RPMI7951 (cell line): ENCODE measurements at places on chromosomes 5 and 9. TPM values are rescaled to one million over a fixed set of nuclear protein-coding genes. Genes with fewer than 3 reads are reported as not detected.

DNA sequence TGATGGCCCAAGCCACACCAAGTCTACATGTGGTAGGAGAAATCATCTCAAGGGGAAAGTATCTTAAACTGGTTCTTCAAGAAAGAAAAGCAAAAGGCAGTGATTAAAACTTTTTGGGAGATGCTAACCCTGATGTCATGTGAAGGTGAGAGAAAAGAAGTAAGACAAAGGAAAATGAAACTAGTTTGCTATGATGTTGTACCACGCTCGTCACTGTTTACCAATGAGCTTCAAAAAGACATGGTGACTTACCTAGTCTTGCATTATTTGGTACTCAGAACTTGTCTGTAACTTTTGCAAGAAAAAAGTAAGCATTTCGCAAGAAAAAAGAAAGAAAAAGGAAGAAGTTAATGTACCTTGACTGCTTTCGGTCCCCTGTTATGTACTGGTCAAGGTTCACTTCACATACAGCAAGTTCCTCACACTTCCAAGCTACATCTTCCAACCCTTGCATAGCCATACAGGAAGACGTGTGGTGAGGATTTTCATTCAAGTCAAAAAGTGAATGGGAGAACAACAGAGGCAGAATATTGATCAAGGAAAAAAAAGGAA, 739.3 kb downstream of the NR2F1-AS1 start:
- DNase-seq = no peak

- no peak for DNase-seq
Measured at GRCh38 chr9:111891910-111892499, 4.6 kb upstream of the UGCG start.

DNA sequence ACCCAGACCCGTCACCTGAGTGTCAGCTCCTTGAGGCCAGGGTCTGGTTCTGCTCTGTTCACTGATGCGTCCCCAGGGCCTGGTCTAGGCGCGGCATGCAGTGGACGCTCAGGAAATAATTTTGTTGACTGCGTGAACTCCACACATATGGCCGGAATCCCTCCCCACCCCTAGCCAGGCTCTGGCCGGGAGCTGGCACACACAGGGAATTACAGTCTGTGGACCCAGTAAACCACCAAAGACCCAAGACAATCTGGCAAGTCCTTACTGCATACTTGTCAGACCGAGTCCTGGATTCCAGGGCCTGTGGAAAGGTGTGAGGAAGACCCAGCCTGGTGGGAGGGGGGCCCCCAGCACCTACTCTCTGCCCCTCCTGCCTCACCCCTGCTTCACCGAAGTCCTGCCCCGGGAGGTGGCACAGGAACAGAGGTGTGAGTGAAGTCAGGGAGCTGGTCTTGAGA, 113.0 kb upstream of the IER5L start:
- no peak for DNase-seq

DNA sequence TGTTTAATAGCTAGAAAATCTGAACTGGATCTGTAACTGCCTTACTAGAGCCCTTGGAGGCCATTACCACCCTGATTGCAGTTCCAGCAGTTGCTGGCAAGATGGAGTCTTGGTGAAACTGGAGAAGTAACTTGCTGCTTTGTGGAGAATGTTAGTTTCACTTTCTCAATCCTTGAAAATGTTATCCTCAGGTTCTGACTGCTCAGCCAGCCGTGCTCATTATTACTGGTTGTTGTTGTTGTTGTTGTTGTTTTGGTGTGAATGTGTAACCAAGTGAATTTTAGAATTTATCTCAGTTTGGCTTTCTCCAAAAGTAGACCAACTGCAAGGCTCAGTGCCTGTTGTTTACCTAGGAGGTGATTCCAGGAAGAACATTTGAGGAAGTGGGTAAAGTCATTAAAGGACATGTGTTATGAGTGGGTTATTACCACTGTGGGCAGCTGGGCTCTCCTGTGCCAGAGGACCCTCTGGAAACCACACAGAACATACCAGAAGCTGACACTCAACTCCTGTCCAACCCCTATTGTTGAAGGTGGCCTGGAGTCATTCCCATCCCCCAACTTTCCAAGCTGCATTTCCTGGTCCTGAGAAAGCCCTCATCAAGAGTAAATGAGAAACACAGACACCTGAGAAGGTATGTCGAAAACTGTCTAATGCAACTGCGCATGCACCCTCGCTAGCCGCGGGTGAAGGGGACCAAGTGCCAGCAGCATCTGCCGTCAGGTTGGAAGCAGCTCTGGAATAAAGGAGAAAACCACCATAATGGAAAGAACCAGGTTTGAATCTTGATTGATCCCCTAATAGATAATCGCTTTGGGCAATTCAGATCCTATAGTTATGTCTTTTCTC, 111.6 kb downstream of the CMYA5 start:
- peak; percentile 30 for DNase-seq

DNA sequence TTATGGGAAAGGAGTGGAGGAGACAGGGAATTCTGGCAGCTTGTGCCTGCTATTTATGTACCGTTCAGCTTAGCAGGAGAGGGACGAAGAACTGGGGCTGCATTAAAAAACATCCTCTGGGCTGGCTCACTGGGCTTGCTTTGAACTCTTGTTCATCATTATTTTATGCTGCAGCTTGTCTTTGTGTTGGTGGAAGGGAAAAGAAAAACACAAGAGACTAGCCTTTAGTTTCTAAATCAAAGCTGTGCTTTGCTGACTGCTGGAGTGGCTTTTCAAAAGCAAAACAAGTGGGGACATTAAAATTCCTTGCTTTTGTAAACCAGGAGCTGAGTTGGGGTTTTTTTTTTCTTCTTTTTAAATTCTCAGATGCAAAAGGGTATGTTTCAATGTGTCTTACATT, 5.9 kb upstream of the RGMB start:
- no peak for DNase-seq

DNA sequence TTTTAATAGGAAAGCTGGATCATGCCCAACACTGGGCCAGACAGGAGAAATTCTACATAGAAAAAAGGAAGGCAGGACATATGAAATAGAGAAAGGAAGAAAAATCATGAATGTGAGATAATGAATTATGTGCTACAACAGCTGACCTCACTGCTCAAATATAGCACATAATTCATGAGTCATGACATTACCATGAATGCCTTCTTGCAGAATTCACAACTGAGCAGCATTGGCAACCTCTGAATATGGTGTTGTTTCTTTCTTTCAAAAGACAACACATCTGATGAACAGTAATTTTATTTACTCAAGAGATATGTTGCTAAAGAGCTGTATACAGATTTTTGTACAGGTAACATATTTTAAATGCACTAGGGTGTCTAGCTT, 34.4 kb downstream of the APBA1 start:
- DNase-seq = peak; percentile 14

GRCh38 chr5:152711801-152712388, 306.8 kb upstream of the NMUR2 start:
- no peak for DNase-seq

DNA sequence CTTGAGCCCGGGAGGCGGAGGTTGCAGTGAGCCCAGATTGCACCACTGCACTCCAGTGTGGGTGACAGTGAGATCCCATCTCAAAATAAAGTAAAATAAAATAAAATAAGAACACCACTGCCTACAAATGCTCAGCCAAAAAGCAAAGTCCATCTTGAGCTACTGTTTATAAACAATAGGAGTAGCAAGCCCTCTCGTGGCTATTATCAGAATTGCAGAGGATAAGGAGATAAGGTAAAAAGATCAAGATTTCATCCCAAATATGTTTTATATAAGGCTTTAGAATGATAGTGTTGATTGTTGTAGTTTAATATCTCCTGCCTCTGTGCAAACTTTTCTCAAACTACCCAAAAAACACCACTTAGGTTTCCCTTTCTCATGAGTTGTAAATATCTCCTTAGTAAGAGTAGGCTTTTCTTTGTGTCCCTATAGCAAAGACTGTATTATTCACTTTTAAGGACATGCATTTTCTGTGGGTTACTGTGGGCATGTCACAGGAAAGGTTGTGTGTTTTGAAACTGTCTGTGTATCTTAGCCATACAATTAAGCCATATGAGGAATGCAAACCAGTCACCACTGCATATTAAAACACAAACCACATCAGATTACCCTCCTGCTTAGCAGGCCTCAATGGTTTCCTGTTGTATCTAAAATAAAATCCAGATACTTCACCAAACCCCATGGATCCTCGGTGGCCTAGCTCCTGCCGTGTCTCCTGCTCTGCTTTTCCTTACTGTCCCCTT, 31.8 kb upstream of the CKS2 start:
- peak; percentile 58 for DNase-seq

DNA sequence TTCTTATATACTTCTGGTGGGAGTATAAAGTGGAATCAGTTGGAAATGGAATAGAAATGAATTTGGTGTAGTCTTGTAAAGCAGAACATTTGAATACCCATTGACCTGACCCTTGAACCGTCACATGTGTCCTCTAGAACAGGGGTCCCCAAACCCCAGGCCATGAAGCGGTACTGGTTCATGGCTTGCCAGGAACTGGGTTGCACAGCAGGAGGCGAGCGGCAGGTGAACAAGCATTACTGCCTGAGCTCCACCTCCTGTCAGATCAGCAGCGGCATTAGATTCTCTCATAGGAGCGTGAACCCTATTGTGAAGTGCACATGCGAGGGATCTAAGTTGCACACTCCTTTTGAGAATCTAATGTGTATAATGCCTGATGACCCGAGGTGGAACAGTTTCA, 80.0 kb downstream of the RANBP17 start:
- no peak for DNase-seq

GRCh38 chr5:181084621-181085195, 44.6 kb downstream of the BTNL9 start:
- no peak for DNase-seq

GRCh38 chr5:107874795-107875194, 204.1 kb upstream of the EFNA5 start:
- DNase-seq = peak; percentile 33

GRCh38 chr9:304106-304505, 89.4 kb downstream of the DOCK8 start:
- no peak for DNase-seq

GRCh38 chr5:67806654-67807438, 408.7 kb upstream of the PIK3R1 start:
- DNase-seq = no peak

- DNase-seq = no peak
Measured at GRCh38 chr9:15484802-15485201, 26.0 kb downstream of the PSIP1 start.

- DNase-seq = peak; percentile 41
Measured at GRCh38 chr5:149288436-149288835, 16.8 kb downstream of the AFAP1L1 start.

DNA sequence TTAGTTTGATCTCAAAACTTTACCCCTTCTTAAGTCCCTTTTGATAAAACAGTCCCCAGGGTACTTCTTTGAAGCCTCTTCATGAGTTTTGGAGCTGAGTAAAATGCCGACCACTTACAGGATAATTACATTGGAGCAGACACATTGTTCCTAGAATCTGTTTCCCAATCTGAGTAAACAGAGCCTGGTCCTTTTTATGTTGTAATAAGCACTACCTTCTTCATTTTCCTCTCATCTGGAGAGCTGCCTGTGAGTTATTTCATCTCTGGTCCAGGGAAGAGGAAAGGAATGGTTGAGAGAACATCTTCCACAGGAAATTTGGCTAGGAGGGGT, 26.3 kb upstream of the GALNT10 start:
- DNase-seq = no peak

GRCh38 chr5:17799521-17799920, 165.3 kb downstream of the TAF11L14 start:
- no peak for DNase-seq

- DNase-seq = no peak
Measured at GRCh38 chr9:137316012-137316981, 14.2 kb upstream of the NRARP start.

- no peak for DNase-seq
Measured at GRCh38 chr9:125161284-125161918, 18.1 kb upstream of the SCAI start.

GRCh38 chr9:114696814-114697544, 15.0 kb upstream of the TEX48 start:
- peak; percentile 84 for DNase-seq

- peak; percentile 62 for DNase-seq
Measured at GRCh38 chr5:96852759-96853158, 23.5 kb upstream of the ERAP2 start.

DNA sequence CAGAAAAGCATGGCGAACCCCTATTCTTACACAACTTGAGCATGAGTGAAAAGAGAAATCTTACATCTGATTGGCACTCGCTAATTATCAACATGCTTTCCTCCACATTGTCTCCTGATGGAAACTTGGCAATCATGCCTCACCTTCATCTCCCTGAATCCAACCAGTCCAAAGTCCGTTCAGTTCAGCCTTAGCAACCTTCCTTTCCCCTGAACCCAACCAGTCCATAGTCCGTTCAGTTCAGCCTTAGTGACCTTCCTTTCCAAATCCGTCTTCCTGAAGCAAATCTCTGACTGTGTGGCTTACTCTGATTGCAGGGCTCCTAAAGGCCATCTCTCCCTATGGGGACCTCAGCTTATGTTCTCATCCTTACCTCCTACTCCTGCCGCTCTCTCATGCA, 538.3 kb upstream of the CLINT1 start:
- no peak for DNase-seq

DNA sequence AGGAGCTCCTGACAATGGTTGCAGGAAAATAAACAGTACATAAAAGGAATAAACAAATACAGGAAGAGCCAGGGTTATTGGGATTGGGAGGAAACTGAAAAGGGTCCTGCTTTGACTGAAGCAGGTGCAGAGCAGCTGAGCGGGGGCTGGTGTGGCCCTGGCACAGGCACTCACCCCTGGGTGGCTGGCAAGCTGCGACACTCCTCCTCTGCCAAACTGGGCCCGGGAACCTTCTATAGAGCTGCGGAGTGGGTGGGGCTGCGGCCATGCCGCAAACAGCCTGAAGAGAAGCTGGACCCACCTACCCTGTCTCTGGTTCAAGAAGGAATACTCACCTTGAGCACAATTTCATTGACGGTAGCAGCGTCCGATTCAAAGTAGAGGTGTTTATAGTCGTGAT, 182.5 kb downstream of the GAPVD1 start:
- no peak for DNase-seq

GRCh38 chr5:32042551-32042961, 131.6 kb downstream of the GOLPH3 start:
- peak; percentile 86 for DNase-seq

- no peak for DNase-seq
Measured at GRCh38 chr9:122536134-122536533, 9.0 kb upstream of the OR1N1 start.

GRCh38 chr5:95915999-95916686, 45.5 kb downstream of the ELL2 start:
- no peak for DNase-seq

The BTNL8 gene
- 0.12 and 0.29 TPM in 2 replicates for total RNA-seq

The GADD45G gene
- 0.12 TPM in 1 of 2 replicates, not detected in the other for total RNA-seq

The GARNL3 gene
- 2.5 and 3.2 TPM in 2 replicates for total RNA-seq

The KCNV2 gene
- not detected in 2 replicates for total RNA-seq

The DCTN4 gene
- total RNA-seq = 35.5 and 41.2 TPM in 2 replicates

The P4HA2 gene
- total RNA-seq = 239 and 264 TPM in 2 replicates

The AK1 gene
- 57.7 and 61.9 TPM in 2 replicates for total RNA-seq

The BTF3 gene
- total RNA-seq = 396 and 495 TPM in 2 replicates

The NKD2 gene
- 24.6 and 27.2 TPM in 2 replicates for total RNA-seq

The BRINP1 gene
- under 0.01 and 0.24 TPM in 2 replicates for total RNA-seq

The SEC24A gene
- total RNA-seq = 18.6 and 24.4 TPM in 2 replicates

The ASS1 gene
- 247 and 249 TPM in 2 replicates for total RNA-seq
